Stimulated activated CD4-positive, alpha-beta T cell treated with anti-CD3 and anti-CD28 coated beads, Interleukin-4, amount 100 ng/mL, for 1 hour (primary cell): ENCODE measurements at places on chromosomes 4 and X.

GRCh38 chrX:119004920-119005524 is 30.6 kb downstream of the LONRF3 start:
- DNase-seq: peak; percentile 48

- DNase-seq: no peak
Observed at GRCh38 chr4:124334119-124334518, 378.4 kb downstream of the ANKRD50 start.

DNA sequence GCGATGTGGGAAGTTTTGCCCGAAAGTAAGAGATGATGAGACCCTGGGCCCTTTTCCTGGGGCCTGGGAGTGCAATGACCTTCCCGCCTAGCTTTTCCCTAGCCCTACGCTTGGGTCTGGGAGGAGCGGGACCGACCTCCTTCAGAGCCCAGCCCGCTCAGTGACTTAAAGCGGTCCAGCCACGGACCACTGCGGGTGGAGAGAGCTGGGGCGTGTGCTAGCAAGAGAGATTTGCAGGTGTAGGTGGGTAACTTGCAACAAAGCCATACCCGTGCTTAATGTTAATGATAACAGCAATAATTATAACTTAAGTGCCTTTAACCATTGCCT is 503 bp upstream of the PDE5A start:
- DNase-seq: no peak

- DNase-seq: no peak
Observed at GRCh38 chr4:55366621-55367020, 20.6 kb downstream of the SRD5A3 start.

DNA sequence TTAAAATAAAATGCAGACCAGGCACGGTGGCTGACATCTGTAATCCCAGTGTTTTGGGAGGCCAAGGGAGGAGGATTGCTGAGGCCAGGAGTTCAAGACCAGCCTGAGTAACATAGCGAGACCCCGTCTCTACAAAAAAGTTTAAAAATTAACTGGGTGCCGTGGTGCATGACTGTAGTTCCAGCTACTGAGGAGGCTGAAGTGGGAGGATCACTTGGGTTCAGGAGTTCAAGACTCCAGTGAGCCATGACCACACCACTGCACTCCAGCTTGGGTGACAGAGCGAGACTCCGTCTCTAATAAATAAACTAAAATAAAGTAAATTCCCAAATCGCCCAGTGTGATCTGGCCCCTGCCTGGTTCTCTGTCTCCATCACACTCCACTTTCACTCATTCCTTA is 43.7 kb downstream of the TENM3 start:
- DNase-seq: no peak

DNA sequence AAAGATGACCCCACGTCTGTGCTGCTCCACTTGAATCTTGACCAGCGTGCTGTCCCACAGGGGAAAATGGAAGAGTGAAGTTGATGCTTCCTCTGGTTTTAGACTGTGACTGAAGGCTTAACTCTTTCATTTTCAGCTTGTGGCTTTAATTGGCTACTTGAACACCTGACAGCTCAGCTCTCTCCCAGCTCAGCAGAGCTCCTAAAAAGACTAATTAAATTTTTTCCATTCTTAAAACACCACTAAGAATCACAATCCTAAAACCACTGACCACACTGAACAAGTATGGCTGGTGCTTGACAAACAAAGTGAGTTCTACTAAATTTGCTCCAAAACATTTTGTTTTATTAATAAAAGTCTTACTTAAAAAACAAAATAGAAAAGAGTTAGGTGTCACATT is 71.7 kb downstream of the SRPX start:
- DNase-seq: no peak

DNA sequence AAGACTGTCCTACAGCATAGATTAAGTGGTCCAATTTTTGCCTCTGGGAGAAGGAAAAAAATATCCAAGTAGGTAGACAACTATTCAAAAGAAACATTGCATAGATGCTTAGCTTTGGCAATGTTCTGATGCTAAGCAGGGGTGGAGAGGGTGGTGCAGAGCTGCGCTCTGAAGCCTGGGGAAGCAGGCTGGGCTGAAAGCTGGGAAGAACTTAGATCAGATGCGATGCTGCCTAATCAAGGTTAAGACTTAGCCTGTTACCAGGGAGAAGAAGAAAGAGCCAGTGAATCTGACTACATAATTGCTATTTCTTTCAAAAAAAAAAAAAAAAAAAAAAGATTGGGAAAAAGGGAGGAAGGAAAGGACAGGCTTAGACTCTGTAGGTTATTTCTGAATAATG is 89.0 kb upstream of the SCOC start:
- no peak for DNase-seq

GRCh38 chrX:38426785-38427184 is 74.4 kb downstream of the OTC start:
- DNase-seq: no peak

DNA sequence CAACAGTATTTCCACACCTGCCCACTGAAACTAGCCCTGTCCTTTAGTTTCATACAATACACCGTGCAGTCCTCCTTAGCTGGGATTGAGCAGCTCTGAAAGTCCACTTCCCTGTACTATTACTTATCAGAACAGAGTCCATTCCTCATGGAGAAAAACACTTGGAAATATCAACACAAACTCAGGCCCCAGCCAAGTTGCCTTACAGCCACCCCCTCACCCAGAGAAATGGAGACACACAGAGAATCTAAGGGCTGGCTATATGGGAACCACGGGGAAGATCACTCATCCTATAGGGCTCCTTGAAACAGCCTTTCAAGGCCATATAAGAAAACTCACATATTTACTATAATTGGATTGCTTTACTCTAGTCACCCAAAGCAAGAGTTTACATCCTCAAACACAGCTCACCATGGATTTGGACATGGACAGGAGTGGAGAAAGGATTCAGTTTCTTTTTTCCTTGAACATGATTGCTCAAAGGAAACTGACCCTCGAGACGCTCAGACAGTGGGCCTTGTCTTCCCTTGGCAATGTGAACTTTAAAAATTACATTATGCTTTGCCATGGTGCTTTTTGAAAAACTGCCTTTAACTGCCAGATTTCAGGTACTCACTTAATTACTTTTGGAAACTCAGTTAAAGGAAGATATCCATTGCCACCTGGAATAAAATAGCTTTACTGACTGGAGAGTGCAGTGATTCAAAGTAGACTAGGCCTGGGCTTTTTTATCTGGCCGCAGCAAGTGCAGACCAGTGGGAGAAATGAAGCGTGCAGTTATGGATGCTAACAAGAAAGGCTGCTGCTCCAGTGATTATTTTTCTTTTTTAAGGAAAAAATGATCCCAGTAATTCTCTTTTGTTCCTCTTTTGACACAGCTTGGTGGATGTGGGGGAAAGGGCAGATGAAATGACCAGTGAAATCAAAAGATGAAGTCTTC is 1.6 kb downstream of the SCARB2 start:
- DNase-seq: no peak

- no peak for DNase-seq
Observed at GRCh38 chrX:118216087-118216486, 99.5 kb upstream of the KLHL13 start.

- DNase-seq: no peak
Observed at GRCh38 chr4:151434183-151434860, 25.3 kb downstream of the FHIP1A start.

DNA sequence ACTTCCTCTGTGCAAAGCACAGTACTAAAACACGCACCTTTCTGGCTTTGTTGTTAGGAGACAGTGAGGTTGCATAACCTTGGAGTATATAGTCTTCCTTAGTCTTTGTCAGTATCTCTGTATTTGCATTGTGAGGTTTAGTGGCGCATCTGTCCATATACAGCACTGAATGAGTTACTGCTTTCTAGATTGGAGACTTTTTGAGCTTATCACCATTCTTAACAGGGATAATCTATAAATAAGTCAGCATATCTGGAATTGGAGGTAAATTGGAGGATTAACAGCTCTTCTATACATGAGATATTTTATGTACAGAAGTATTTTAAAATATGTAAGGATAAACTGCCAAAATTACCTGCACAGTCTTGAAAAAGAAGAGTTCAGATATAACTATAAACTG is 4.3 kb downstream of the FHDC1 start:
- no peak for DNase-seq
